Kidney epithelial cell (primary cell): ENCODE measurements at places on chromosomes 2 and 18. TPM values are rescaled to one million over a fixed set of nuclear protein-coding genes. Genes with fewer than 3 reads are reported as not detected.

Gene REG3A
- not detected in 2 replicates for total RNA-seq

Gene EML4
- total RNA-seq, result 28.1 and 33.8 TPM in 2 replicates

Gene SRD5A2
- under 0.01 and 0.17 TPM in 2 replicates for total RNA-seq

Gene TTR
- total RNA-seq, result not detected in 2 replicates

Gene TMEM87B
- total RNA-seq, result 20.5 and 24.5 TPM in 2 replicates

Gene CELF4
- 0.34 TPM in 1 of 2 replicates, not detected in the other for total RNA-seq

Gene UGT1A4
- total RNA-seq, result not detected in 2 replicates

Gene SLC23A3
- 0.84 and 1.2 TPM in 2 replicates for total RNA-seq

Gene MC5R
- not detected in 2 replicates for total RNA-seq

Gene INPP5D
- total RNA-seq, result 2.7 and 3.7 TPM in 2 replicates

Gene WNT10A
- total RNA-seq, result 5.6 and 7.1 TPM in 2 replicates

Gene LRRTM4
- not detected in 2 replicates for total RNA-seq

Gene TIGD1
- 2.9 and 3.3 TPM in 2 replicates for total RNA-seq

Gene TEX44
- total RNA-seq, result not detected in 2 replicates

Gene GPR45
- not detected in 2 replicates for total RNA-seq

Gene HOXD9
- total RNA-seq, result 11.6 and 12.2 TPM in 2 replicates

Gene SPEG
- 6.5 and 9.9 TPM in 2 replicates for total RNA-seq

Gene LONRF2
- total RNA-seq, result 3.3 and 4.1 TPM in 2 replicates

Gene MEIS1
- total RNA-seq, result 3.6 and 8.2 TPM in 2 replicates

Gene RBKS
- total RNA-seq, result 1.8 and 4.2 TPM in 2 replicates

Gene ASB18
- total RNA-seq, result not detected in 2 replicates

Gene BCS1L
- 36.2 and 36.4 TPM in 2 replicates for total RNA-seq

Gene MYO5B
- total RNA-seq, result 114 and 118 TPM in 2 replicates

Gene GDF7
- total RNA-seq, result 0.04 and 0.07 TPM in 2 replicates

Gene GRB14
- 6.0 and 9.2 TPM in 2 replicates for total RNA-seq

Gene COL4A3
- total RNA-seq, result 0.96 and 2.3 TPM in 2 replicates

Gene DYNAP
- total RNA-seq, result not detected in 2 replicates

Gene MAL
- total RNA-seq, result 9.6 and 19.1 TPM in 2 replicates

Gene NR4A2
- 0.07 and 0.13 TPM in 2 replicates for total RNA-seq
